ENCODE measurements at places on chromosomes 11 and 22.

DNA sequence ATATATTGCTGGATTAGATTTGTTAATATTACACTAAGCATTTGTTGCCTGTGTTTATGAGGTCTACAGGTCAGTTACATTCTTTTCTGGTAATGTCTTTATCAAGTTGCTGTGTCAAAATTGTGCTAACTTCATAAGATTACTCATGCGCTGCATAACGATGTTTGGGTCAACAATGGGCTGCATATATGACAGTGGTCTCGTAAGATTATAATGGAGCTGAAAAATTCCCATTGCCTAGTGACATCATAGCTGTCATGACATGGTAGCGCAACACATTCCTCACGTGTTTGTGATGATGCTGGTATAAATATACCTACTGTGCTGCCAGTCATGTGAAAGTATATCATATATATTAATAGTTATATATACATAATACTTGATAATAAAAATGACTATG, 34.2 kb downstream of the POLD3 start:
- DNase-seq = no peak

DNA sequence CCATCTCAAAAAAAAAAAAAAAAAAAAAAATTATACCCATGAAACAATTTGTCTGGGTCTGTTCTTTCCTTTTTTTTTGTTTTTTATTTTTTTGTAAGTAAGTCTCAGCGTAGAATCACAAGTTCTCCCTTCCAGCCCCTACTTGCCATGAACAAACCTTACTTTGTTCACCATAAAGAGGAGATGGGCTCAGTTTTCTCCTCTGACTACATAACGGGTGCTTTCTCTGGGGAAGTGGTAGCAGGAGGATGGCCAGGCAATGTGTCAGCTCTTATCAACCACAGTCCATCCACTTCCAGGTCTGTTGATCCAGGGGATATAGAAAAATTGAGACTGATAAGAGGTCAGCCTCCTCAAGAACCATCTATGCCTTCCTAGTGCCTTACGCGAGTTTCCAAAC, 11.0 kb downstream of the ASCC2 start:
- no peak for DNase-seq

DNA sequence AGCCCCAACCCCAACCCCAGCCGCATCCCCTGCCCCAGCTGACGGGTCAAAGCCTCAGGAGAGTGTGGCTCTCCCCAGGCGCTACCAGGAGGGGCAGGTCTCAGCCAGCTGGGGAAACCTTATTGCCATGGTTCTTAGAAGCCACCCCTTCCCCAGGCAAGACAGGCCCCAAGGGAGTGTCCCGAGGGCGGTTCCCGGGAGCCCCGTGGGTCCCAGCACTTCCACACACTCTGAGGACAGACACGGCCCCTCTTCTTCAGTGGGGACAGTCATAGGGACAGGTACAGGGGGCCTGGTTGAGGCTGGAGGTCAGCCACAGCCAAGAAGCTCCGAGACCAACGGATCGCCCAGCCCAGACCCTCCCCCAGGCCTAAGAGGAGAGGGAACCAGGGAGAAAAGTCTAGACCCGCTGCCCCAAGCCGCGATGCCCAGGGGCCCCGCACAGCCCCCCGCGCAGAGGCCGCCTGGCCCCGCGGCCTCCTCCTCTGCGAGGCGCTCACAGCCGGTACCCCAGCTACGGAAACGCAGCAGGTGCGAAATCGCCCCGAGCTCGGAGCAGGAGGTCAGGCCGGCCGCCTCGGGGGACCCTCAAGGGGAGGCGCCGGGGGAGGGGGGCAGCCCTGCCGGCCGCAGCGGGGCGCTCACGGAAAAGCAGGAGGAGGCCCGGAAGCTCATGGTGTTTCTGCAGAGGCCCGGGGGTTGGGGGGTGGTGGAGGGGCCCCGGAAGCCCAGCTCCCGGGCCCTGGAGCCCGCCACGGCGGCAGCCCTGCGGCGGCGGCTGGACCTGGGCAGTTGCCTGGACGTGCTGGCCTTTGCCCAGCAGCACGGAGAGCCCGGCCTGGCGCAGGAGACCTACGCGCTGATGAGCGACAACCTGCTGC, 2.6 kb downstream of the KLHDC7B start:
- no peak for DNase-seq

DNA sequence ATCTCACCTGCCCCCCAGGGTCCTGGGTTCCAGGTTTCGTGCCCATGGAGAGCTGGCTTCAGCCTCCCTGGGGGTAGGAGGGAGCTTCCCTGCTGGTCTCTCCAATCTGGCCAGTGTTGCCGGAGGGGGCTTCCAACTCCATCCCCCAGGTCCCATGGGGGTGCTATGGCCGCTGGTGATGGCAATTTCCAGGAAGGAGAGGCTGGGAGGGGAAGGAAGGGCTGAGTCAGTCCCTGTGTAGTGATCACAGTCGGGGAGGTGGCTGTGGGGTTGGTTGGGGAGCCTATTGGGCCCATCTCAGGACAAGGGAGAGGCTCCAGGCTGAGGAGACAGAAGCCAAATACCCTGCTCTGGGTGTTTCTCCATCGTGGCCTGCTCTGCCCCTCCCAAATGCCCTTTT, 5.7 kb upstream of the CDC42EP2 start:
- DNase-seq = no peak

DNA sequence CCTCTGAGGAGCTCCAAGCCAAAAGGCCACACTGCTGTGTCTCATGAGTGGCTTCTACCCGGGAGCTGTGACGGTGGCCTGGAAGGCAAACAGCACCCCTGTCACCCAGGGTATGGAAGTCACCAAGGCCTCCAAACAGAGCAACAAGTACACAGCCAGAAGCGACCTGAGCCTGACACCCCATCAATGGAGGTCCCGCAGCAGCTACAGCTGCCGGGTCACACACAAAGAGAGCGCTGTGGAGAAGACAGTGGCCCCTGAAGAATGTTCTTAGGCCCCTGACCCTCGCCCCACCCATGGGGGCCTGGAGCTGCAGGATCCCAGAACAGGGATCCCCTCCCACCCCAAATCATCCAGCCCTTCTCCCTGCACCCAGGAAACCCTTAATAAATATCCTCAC, 4.9 kb downstream of the RFPL2 start:
- no peak for DNase-seq

- no peak for DNase-seq
Observed at GRCh38 chr22:48314073-48314472, 1513.6 kb downstream of the BRD1 start.

DNA sequence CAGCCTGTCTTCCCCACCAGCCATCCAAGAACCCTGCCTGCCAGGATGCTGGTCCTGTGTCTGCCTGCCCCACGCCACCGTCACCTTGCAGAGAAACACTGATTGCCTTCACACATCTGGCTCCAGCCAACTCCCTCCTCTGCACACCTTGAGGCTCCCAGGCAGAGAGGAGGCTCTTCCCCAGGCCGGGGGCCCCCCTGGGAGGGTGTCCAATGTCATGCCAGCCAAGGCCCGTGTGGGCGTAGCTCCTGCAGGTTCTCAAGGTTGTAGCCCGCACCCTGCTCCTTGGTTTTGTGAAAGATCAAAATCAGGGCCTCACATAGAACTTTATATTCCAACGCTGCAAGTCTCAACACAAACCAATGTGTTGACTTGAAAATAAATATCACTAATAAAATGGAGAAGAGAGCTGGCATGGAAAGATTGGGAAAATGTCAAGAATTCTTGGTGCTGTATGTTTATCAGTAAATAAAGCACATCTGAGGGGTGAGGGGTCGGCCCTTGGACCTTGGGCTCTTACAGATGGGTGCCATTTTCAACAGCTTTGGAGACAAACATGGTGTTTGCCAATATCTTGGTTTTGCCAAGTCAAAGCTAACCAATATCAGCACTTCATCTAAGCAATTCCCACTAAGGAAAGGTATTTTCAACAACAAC, 6.7 kb upstream of the PPARA start:
- no peak for DNase-seq

GRCh38 chr11:14448240-14448639, 51.4 kb downstream of the COPB1 start:
- no peak for DNase-seq

DNA sequence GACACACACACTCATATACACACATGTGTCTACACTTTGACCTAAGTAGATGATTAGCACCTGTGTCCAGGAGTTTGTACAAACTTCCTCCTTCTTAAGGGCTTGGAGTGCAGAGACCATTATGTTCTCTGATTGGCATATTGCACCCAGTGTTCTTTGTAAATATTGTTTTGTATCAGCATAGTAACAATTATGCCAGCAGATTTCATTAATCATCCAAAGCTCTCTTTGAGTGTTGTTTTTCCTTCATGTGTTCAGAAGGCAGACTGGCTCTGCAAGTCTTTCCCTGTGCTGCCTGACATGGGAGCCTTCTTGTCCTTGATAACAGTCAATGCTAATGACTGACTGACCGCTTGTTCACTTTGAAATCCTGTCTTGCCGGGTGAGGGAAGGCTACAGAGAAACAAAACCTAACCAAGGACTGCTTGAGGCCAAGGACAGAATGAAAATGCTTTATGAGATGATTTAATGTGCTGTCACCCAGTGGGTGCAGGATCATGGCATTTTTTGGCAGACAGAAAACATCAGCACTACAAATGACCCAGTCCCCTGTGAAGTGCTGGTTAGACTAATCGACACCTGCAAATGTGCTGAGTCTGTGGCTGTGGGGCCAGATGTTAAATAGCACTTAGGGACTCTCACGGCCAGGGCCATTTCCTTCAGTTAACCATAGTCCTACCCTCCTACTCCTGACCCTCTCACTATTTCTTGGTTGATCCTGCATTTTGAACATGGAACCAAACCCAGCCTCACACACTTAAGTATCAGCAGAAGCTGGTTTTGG, 6.6 kb upstream of the BARX2 start:
- no peak for DNase-seq

GRCh38 chr11:118910309-118911112, 15.2 kb downstream of the BCL9L start:
- DNase-seq = no peak

- no peak for DNase-seq
Observed at GRCh38 chr22:20576445-20576816, 69.0 kb downstream of the MED15 start.

DNA sequence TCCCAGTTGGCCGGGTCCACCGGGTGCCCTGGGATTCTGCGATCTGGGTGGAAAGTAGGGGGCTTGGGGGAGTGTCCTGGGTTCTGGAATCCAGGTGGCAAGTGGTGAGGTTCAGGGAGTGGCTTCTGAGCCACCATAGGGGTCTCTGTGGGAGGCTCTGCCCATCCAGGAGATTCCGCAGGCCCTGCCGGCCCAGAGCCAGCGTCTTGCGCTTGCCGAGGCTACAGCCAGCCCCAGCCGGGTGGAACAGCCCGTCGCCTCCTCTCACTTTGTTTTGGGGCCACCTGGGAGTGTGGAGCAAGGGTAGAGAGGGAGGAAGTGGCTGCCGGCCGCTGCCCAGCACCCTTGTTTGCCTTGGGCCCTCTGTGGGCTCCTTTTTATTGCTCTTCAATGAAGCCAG, 60.6 kb upstream of the PPP6R3 start:
- DNase-seq = no peak

DNA sequence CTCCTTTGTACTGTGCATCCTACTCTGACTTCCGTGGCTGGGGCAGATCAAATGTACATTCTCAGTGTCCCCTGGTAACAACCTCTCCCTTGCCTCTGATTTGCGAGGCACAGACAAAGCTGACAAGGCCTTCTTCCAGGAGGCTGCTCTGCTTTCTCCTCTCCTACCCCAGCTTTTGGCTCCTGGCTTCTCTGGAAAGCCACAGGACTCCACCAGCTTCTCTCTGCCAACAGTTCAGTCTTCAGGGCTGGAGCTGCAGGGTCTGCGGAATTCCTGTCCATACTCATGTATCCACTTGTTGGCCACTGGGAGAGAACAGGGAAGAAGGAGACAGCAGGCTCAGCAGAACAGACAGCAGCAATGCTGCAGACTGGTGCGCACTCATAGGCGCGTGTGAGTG, 44.4 kb downstream of the P4HA3 start:
- no peak for DNase-seq

- DNase-seq = no peak
Observed at GRCh38 chr11:19442554-19442910, 201.8 kb upstream of the E2F8 start.

DNA sequence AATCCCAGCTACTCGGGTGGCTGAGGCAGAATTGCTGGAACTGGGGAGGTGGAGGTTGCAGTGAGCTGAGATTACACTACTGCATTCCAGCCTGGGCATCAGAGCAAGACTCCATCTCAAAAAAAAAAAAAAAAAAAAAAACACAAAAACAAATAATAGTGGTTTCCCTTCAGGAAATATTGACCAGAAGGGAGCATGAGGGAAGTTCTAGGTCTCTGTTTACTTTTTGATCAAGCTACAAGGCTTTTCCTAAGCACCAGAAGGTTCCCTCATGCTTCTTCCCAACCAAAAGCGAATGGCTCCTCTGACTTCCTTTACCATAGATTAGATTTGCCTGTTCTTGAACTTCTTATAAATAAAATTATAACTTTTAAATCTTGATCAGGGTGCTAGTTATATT, 18.3 kb downstream of the MYO18B start:
- DNase-seq = no peak

DNA sequence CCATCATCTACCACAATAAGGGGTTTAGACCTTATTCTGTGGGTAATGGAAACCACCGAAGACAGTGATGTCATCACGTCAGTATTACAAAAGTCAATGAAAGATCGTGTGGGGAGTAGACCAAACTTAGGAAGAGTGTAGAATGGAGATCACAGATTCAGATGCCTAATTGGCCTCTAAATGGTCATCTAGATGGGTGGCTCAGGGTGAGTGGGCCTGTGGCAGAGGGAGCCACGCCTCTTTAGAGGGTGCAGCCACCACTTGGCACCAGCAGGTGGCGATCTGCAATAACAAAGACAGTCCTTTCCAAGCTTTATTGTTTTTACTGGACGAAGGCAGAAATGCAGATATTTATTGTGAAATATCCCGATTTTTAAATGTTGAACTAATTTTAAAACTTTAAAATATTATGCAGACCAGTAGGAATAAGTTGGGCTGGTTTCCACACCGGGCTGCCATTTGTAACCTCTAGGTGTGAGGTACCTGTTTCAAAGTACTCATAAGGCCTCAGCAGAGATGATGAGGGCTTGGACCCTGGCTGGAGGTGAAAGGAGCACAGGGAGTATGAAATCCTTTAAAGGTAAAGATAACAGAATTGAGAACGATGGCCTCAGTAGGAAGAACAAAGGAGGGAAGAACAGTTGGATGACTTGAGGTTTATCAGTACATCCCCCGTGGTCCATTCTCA, 222.0 kb downstream of the DBX1 start:
- peak; percentile 8 for DNase-seq

GRCh38 chr11:67562963-67563704, 20.5 kb upstream of the GSTP1 start:
- DNase-seq = no peak

DNA sequence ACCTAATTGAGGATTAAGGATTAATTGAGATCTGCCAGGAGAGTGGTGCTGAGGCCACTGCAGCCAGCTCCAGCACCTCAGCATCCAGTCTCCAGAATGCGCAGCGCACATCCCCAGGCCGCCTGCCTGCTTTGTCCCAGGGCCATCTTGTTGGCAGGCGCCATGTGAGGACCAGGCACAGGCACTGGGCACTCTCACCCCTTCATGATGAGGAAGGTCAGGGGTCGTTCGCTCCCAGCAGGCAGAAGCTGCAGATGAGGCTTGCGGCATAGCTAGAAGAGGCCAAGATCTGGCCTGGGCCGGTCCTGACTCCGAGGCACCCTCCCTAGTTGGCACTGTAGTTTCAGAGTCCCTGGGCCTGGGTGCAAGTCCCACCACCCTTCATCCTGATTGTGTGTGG, 6.4 kb downstream of the CABP2 start:
- DNase-seq = no peak

- DNase-seq = no peak
Observed at GRCh38 chr22:49959782-49960158, 802 bp upstream of the PIM3 start.

Data from stimulated activated CD4-positive, alpha-beta T cell treated with anti-CD3 and anti-CD28 coated beads, Interleukin-12 subunit alpha, Interleukin-12 subunit beta, amount 100 ng/mL, for 48 hours (primary cell).